HCT116 (cell line): ENCODE measurements at places on chromosomes 16 and 17. TPM values are rescaled to one million over a fixed set of nuclear protein-coding genes. Genes with fewer than 3 reads are reported as not detected.

C17orf50 gene
- total RNA-seq: not detected

SLC52A1 gene
- not detected for total RNA-seq

VAT1L gene
- total RNA-seq: 0.10 TPM

CACNG1 gene
- total RNA-seq: not detected

TTLL6 gene
- 0.79 TPM for total RNA-seq

RNF135 gene
- 11.2 TPM for total RNA-seq

WDR81 gene
- 17.3 TPM for total RNA-seq

DNA sequence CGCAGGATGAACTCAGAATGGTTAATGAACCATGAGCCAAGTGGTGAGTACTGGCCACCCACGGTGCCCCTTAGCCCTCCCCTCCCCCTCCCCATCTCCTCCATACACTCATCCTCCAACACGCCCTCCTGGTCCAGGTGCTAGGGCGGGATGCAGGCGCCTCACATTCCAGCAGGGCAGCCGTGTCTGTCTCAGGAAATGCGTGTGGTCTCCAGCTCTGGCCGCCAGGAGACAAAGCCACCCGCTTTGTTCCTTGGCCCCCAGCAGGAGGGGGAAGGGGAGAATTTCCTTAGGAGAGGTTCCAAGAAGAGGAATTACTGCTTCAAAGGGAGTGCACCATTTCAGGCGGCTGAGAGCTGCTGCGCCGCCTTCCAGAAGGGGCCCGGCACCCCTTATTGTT lies 29.7 kb upstream of the RMI2 start:
- no peak for DNase-seq

DNA sequence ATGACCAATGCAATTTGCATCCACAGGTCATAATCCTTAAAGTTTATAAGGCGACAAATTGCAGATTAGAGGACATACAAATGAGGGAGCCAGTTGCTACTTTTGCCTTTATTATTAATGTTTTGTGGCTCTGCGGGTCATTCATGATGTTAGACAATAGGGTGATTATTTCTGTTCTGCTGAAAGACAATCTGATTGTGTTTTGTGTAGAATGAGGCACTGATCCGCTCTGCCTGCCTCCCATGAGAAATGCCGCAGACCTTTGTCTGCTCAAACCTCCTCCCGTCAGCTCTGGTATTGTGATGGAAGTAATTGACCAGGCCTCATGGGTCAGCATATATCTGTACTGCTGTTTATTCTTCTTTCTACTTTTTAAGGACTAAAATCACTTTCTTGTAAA lies 224.9 kb downstream of the PRKCA start:
- DNase-seq: no peak

DNA sequence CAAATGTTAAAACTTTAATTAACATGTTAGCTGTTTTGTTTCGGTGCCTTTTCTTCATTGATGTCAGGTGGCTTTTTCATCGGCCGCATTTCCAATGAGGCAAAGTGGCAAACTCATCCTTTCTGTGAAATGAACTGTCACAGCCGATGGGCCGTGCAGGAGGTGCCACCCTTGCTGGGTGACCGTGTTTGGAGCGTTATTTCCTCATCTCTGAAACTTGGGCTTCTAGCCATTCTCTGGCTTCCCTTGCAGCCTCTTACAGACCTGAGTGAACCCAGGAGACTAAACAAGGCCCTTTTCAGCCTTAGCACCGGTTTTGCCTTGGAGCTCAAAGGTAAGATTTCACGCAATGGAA lies 42.2 kb upstream of the PRSS54 start:
- DNase-seq: no peak

- peak; percentile 68 for DNase-seq
Observed at GRCh38 chr16:11407047-11407982, 62.1 kb downstream of the RMI2 start.

GRCh38 chr17:80860703-80861417 lies 130.8 kb upstream of the CHMP6 start:
- no peak for DNase-seq

DNA sequence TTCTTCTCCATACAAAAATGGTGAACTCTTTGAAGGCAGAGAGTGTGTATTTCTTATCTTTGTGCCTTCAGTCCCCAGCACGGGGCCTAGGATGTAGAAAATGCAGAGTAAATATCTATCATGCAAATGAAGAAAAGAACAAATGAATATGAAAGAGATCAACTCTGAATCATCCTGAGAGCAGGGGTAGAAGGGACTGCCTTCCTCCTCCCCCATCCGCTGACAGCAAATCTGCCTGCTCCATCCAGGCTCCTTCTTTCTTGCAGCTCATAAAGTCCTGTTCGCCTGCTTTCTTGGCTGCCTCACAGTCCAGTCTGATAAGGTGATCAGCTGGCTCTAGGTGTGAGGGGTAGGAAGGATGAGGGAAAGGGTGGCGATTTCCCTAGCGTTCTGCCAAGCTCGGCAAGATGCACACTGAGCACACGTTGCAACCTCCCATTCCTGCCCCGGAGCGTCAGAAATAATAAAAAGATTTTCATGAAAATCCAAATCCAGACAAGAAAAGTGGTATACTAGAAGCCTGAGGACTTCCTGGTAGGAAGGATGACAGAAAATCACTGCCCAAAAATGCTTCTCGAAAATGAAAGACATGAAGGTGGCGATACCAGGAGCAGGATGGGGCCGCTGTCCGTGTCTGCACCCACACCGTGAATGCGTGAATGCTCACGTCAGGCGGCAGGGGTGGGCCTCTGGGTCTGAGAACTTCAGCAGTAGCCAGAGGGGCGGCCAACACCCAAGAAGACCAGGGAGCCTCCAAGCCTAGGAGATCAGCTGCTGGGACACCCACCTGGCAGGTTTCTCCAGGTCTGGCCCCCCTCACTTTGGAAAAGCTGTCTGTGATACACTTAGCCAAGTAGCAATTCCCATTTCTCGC lies 67.1 kb downstream of the VPS53 start:
- no peak for DNase-seq

DNA sequence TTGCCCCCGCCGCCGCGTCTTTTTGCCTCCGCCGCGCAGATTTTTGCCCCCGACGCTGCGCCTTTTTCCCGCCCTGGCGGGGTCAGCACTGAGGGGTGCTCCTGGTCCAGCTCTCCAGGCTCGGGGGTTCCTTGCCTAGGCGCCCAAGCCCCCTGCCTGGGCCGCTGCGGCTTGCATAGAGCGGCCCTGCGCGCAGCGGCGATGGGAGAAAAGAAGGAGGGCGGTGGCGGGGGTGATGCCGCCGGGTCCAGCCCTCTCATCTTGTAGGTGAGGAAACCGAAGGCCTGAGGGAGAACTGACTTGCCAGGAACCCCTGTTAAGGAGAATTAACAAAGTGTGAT lies 330.8 kb upstream of the WSB1 start:
- DNase-seq: no peak

- DNase-seq: no peak
Observed at GRCh38 chr17:82667668-82668000, 19.4 kb upstream of the WDR45B start.

DNA sequence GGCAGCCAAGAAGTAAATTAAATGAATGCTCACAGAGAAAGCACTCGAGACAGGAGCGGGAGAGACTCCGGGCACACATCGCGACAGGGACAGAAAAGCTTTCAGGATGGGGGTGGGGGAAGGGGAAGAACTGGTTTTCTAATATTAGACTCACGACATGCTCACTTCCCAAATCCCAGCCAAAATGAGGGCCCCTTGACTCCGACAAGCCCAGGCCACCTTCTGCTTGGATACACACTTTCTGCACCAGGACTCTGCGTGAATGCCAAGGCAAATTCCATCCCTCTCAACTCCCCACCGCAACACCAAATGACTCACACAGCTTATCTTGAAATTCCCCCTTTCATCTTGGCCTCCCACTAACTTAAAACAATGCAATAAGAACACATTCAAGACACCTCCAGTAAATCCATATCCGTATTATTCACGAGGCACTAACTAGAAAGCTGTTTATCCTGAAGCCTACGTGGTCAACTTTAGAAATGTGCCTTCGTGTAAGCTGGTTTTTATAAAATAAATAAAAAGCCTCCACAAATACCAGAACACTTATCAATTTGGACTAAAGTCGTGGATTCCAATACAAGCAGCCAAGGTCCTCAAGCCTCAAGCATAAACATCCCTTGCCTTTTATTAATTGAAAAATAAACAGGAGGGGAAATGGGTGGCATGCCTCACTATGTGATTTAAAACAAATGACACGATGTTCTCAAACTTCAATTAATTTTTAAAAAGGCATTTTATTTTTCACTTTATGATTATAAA lies 46.1 kb downstream of the NXN start:
- peak; percentile 98 for DNase-seq

DNA sequence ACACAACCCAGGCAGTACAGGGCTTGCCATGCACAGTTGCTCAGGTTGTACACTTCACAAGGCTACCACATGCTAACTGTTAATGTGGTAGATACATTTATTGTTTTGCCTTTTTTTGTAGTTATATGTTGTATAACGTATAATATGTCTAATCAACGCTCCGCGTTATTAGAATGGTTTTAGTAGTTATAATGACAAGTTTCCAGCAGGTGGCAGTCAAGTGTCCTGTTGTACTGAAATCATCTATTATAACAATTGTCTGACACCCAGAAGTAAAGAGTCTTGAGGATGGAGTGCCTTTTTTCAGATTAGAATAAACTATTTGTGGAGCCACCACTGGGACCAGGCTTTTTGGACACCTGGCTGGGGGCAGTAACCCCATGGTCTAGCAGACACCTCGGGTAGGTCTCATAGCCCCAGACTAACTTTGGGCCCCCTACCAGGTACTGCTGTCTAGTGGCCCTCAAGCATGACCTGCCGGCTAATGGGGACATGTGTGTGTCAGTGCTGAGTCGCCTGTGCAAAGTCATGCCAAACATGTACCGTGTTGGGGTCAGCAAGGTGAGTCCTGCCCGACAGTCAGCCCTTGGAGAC lies 32.8 kb downstream of the MYO15A start:
- no peak for DNase-seq

GRCh38 chr17:16417896-16418684 lies 2.7 kb downstream of the TRPV2 start:
- no peak for DNase-seq

- DNase-seq: no peak
Observed at GRCh38 chr17:14161419-14161818, 75.2 kb downstream of the CDRT15 start.
